Panc1 (cell line): ENCODE measurements at places on chromosomes 6 and 20. TPM values are rescaled to one million over a fixed set of nuclear protein-coding genes. Genes with fewer than 3 reads are reported as not detected.

DNA sequence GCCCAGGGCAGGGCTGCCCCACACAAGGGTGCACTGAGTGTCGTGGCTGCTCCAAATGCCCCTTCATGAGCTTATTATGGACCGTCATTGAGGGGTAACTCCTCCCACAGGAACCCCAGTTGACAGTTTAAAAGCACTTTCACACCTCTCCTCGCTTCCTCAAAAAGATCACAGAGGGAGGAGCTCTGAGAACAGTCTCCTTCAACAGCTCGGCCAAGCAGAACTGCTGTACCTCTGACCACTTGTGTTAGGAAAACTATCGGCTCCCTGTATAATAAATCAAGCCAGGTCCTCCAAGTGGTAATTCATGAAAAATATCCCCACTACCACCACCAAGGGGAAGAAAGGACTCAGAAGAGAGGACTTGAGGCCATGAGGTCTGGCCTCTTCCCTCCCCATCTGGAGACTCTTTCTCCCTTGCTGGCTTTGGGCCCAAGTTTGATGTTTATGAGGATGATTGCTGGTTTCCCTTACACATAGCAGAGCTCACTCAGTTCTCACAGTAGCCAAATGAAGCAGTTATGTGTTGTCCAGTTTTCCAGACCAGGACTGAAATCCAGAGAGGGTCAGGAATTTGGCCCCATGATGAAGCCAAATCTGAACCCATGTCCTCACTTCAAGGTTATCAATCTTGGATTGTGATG lies 8.7 kb downstream of the SNX21 start:
- no peak for DNase-seq

- no peak for DNase-seq
Measured at GRCh38 chr6:54058236-54058635, 53.0 kb upstream of the MLIP start.

DNA sequence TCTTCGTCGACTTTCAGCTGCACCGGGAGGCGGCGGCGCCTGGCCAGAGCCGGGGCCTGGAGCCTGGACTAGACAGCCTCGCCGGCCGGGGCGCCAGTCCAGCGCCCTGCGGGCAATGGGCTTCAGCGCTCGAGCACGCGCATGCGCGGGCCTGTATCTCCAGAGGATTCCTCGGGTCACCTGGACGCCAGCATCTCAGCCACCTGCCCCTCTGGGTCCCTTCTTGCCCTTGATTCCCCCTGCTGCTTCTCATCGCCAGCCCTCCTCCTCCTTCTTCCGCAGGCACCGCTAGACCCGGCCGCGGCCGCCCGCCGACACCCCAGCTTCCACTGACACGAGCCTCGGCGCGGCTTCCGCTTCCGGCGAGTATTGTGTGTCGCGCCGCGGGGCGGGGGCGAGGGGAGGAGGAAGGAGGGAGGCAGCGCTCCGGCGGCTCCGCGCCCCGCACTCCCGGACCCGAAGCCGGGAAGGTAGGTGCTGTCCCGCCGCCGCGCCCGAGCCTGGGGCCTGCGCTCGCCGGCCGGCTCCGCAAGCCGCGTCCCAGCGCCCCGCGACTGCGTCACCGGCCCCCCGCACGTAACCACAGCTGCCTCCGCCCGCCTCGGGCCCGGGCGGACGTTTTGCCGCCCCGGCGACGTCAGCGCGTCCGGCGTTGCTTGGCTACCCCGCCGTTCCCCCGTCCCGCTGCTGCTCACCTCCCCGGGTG lies at the start of gene TRIM39:
TRIM39 (plus strand) TSS at position 402 of the 706 bp plus-strand sequence. CDS start 2,391 bp downstream, outside the sequence.
- DNase-seq: no peak

DNA sequence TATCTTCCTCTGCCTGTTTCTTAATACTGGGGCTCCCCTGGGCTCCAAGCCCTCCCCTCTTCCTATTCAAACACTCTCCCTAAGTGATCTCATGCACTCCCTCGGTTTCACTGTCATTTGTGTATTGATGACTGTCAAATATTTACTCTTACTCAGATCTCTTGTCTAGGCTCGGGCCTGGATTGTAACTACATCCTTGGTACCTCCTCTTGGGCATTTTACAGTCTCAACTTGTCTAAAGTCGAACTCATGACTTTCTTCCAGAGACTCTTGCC lies 189.4 kb upstream of the PRDM1 start:
- no peak for DNase-seq

DNA sequence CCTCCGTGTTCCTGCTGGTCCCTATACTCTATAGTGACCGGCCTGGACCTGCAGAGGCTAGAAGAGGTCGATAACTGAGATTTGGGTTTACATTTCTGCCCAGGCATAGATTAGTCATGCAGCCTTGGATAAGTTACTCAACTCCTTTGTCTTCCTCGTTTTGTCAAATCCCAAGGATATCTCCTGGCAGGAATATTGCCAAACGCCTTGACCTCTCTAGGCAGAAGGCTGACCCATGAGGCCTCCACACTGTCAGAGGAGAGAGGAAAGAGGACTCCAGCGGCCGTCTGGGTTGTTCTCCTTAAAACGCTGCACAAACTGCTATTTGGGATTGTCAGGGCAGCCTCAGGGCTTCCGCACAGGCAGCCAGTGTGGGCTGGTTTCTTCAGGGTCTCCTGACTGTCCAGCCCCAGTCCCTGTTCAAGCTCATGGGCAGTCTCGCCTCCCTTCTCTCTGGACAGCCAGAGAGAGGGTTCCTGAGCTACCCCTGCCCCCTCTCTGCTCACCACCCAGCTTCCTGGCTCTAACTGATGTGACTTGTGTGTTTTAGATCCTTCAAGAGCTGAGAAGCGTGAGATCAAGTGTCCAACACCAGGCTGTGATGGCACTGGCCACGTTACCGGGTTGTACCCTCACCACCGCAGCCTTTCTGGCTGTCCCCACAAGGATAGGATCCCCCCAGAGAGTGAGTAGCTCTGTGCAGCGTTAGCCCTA lies 44.7 kb upstream of the PCMTD2 start:
- DNase-seq: no peak

DNA sequence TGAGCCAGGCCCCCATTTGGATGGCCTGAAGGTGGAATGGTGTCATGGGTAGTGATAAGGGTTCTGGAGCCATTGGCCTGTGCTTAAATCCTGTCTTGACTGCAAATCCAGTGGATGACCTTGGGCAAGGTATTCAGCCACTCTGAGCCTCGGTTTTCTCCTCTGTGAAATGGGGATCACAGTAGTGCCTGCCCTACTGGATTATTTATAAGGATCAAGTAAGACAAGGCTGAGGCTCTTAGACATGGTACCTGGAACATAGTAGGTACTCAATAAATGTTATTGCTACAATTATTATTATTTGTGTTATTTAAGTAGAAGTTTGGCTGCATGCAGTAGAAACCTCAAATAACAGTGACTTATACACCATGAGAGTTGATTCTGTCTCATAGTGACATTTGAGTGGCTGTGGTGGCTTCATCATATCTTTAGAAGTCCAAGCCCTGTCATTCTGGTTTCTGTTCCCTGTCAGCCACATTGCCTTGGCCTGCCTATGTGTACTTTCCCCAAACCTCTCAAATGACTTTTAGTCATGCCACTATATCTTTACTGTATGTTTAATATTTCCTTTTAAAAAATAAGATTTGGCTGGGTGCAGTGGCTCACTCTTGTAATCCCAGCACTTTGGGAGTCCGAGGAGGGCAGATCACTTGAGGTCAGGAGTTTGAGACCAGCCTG lies 37.6 kb upstream of the CHMP4B start:
- no peak for DNase-seq

DNA sequence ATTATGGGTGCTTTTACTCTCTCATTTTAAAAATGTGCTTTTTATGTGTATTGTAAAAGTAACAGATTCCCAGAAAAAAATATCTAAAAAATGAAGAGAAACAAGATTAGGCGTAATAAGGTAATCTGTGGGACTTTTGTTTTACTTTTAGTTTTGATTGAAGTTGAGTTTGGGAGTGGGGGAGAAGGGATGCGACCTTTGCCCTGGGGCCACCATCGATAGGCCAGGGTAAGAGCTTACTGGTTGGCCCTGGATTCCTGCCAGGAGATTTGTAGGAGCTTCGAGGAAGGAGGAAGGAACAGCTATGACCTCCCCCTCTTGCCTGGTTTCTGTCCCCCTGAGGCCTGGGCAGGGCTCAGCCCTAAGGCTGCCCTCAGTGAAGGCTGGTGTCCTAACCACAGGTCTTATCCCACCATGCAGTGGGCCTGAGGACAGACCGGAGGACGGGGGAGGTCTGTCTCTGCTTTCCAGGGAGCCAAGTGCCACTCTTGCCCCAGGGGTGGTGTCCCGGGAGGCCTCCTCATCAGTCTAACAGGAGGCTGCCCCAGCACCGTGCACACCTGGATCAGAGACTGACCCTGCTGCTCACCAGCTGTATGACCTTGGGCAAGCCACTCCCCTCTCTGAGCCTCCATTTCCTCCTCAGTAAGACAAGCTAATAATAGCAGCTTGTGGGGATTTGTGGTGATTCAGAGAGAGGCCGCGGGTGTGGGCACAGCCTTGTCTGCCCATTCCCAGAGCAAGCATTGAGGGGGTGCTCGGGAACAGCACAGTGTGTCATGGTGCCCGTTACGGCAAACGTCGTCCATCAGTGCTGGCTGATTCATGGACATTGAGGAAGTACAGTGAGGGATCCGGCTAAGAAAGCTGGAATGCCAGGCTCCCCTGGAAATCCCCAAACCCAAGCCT lies 21.2 kb downstream of the TGM2 start:
- no peak for DNase-seq

- no peak for DNase-seq
Measured at GRCh38 chr20:8375898-8376297, 243.8 kb downstream of the PLCB1 start.

DNA sequence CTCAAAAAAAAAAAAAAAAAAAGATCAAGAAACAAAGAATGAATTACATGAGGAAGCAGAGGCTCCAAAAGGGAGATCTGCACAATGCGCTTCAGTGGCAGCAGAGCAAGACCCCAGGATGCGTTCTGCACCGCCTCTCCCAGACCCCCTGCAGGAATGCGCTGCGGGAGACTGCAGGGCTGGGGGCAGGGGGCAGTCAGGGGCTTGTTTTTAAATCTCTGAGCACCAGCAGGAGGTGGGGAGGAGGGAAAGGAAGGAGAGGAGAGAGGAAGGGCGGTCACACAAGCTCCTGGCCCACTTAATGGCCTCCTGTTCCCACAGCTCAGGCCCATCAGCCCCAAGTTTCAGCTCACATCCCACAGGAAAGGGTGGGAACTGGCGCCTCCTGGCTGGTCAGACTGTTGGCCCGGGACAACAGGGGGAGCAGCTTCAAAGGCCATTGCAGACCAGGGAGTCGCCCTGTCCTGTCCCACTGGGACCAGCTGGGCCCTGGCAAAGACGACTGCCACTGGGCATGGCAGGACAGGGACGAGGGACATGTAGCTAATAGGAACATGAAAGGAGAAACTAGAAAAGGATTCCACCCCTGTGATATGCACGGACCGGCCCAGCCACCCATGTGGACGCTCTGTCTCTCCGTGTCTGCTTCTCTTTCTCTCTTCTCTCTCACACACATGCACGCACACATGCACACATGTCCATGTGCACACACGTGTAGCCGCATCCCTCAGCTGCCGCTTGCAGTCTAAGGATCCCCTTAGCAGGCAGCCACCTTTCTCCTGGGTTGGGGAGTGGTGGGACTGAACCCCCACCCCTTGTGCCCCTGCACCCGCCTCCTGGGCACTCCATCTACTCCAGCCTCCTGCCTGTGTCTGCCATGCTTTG lies 34.7 kb downstream of the TFEB start:
- DNase-seq: no peak

GRCh38 chr20:6473197-6473596 lies 294.3 kb upstream of the BMP2 start:
- DNase-seq: no peak

HLA-DRA gene
- total RNA-seq: 1.7 TPM

TRIM40 gene
- not detected for total RNA-seq

RFX6 gene
- not detected for total RNA-seq

MYL9 gene
- total RNA-seq: 107 TPM

PLA2G7 gene
- 0.41 TPM for total RNA-seq

TMEM63B gene
- 54.1 TPM for total RNA-seq

PCSK2 gene
- total RNA-seq: not detected
